Ammon's horn (tissue), 1 donor: ENCODE measurements at places on chromosomes 1 and 21.

- DNase-seq, result peak; percentile 39
Observed at GRCh38 chr1:160499631-160500030, 23.4 kb downstream of the SLAMF6 start.

GRCh38 chr1:180838535-180838934, 74.2 kb upstream of the KIAA1614 start:
- no peak for DNase-seq

GRCh38 chr1:93699503-93700168, 18.0 kb upstream of the BCAR3 start:
- DNase-seq, result no peak

- DNase-seq, result peak; percentile 89
Observed at GRCh38 chr1:225817611-225818061, 7.7 kb downstream of the EPHX1 start.

DNA sequence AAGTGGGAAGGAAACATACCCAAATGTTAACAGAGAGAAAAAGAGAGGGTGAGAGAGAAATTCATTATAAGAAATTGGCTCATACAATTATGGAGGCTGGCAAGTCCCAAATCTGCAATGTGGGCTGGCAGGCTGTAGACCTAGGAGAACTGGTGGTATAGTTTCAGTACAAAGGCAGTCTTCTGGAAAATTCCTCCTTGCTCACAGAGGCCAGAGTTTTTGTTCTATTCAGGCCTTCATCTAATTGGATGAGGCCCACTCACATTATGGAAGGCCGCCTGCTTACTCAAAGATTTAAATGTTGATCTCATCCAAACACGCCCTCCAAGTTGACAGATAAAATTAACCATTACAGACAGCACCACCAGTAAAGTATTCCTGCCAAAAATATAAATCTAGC, 36.1 kb upstream of the CAPZB start:
- DNase-seq, result no peak

DNA sequence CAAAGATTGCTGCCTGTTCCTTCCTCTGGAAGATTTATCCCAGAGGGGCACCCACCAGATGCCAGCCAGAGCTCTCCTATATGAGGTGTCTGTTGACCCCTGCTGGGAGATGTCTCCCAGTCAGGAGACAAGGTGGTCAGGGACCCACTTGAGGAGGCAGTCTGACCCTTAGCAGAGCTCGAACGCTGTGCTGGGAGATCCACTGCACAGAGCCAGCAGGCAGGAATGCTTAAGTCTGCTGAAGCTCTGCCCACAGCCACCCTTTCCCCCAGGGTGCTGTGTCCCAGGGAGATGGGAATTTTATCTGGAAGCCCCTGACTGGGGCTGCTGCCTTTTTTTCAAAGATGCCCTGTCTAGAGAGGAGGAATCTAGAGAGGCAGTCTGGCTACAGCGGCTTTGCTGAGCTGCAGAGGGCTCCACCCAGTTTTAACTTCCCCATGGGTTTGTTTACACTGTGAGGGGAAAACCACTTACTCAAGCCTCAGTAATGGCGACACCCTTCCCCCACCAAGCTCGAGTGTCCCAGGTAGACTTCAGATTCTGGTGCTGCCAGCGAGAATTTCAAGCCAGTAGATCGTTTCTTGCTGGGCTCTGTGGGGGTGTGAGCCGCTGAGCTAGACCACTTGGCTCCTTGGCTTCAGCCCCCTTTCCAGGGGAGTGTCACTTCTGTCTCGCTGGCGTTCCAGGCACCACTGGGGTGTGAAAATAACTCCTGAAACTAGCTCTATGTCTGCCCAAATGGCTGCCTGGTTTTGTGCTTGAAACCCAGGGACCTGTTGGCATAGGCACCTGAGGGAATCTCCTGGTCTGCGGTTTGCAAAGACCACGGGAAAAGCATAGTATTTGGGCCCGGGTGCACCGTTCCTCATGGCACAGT, 51.1 kb upstream of the PDC start:
- no peak for DNase-seq

DNA sequence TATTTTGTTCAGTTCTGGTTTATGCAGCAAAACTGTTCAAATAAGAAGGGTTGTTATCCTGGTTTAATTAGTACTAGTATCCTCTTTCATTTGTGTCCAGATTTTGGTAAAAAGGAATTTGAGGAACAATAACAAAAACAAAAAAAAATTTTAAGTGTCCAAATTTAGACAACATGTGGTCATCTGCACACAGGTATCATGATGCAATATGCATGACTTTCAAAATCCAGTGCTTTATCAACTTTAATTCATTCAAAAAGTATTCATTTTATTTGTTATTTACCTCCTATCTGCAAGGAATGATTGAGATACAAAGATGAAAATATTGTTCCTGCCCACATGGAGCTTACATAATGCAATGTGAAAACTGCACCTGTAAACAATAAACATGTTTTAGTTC, 16.7 kb upstream of the MAGI3 start:
- no peak for DNase-seq

- no peak for DNase-seq
Observed at GRCh38 chr1:153742411-153743142, 14.7 kb downstream of the INTS3 start.
